ENCODE measurements at places on chromosomes 12 and 14.

DNA sequence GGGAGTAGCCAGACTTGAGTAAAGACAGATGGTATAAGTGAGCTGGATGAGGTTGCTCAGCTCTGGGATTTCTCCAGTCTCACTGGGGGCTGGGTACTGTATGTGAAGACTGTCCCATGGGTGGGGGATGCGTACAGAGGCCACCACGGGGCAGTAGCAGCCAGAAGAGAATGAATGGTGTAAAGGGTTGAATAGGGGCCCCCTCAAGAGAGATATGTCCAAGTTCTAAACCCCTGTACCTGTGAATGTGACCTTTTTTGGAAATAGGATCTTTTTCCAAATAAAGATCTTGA lies 21.8 kb upstream of the BCDIN3D start:
- DNase-seq = no peak

- DNase-seq = no peak
These were observed 37.0 kb upstream of the TMX1 start for GRCh38 chr14:51202914-51203665.

GRCh38 chr12:114167431-114167830 lies 201.3 kb upstream of the RBM19 start:
- DNase-seq = no peak

GRCh38 chr12:52007158-52007921 lies 594 bp downstream of the TAMALIN start:
- DNase-seq = peak; percentile 27

- DNase-seq = no peak
These were observed 276.6 kb upstream of the NAV3 start for GRCh38 chr12:77553976-77554619.

GRCh38 chr14:97025722-97026121 lies 228.5 kb downstream of the VRK1 start:
- no peak for DNase-seq
